CD4-positive, alpha-beta T cell (primary cell): ENCODE measurements at places on chromosomes 13 and 19. TPM values are rescaled to one million over a fixed set of nuclear protein-coding genes. Genes with fewer than 3 reads are reported as not detected.

DNA sequence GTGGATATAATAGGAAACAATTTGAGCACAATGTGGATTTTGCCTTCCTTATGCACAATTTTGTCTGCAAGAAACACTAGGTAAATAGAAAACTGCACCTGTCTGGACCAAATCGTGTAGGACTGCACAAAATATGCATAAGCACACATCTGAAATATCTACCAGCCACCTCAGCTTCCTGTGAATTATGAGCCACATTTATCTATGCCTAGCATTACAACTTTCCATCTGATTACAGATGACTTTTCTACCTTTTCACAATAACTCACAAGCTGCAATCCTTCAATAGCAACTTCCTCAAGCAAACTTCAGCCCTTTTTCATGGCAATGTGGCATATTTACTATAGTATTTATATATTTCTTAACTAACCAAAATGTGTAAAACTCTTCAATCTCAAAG is 5.7 kb upstream of the RFX2 start:
- no peak for DNase-seq

DNA sequence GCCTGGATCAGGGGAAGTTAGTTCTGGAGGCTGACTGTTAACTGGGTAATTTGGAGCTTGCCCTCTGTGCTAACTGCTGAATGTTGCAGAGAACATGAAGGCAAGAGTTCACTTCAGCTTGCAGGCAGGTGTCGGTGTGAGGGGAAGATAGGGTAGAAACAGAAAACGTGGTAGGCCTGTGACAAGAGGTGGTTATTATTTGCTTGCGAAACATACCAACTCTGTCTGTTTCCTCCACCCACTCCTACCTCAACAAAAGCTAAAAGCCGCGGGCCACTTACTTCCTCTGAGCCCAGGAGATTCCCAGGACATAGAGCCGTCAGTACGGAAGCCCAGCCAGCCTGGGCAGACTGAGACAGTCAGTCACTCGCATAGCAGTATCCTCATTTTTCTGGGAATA is 119.2 kb upstream of the ABCC4 start:
- DNase-seq = no peak

Gene KLK15
- total RNA-seq = not detected

DNA sequence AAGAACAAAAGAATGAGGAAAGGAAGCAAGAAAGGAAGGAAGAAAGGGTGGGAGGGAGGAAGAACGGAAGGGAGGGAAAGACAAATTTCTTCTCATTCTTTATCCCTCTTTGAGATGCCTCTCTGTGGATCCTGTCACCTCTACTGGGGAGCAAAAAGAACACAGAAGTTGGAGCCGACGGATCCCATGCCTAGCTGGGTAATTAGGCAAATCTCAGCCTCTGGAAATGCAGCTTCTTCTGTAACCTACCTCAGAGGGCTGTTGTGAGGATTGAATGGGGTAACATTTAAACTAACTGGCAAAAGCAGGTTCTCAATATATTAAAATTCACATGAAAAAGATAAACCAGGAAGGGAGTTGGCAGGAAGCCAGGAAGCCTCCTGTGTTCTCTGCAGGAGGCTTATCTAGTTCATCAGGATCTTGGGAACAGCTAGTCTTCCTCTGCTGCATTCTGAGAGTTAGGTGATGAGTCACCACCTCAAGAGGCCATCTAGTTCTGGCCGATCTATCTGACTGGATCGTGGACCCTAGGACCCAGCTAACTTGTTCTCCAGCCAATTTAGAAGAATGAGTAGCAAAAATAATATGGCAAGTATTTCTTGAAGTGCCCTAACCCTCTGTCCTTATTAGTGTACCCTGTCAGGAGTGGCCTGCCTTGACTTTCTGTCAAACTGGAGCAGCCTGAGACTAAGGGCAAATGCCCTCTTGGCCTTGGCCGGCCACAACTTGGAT is 15.2 kb upstream of the CPB2 start:
- DNase-seq = no peak

DNA sequence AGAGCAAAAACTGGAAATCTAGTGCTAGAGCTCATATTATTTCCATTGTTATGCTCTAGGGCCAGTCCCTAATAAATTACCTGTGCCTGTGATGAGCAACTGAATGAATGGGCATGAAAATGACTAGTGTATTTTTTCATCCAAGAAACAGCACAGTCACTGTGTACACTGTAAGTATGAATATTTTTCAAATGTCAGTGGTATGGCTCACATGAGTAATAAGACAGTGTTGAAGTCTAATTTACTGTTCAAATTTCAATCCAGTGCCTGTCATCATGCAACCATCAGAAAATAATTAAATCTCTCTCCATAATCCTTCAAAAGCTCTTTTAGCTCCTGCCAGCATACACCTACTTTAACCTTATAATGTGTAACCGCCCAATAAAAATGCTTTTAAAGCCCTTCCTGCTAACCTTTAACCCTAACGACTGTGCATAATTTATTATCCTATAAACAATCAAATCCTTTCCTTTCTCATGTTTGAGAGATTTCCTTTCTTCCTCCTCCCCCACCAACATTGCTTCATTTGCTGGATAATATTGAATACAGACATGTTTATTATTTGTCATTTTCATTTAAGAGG is 378.3 kb downstream of the GPC5 start:
- no peak for DNase-seq

Gene MATK
- 9.1 TPM for total RNA-seq

GRCh38 chr13:39373145-39373544 is 229.8 kb downstream of the LHFPL6 start:
- no peak for DNase-seq

DNA sequence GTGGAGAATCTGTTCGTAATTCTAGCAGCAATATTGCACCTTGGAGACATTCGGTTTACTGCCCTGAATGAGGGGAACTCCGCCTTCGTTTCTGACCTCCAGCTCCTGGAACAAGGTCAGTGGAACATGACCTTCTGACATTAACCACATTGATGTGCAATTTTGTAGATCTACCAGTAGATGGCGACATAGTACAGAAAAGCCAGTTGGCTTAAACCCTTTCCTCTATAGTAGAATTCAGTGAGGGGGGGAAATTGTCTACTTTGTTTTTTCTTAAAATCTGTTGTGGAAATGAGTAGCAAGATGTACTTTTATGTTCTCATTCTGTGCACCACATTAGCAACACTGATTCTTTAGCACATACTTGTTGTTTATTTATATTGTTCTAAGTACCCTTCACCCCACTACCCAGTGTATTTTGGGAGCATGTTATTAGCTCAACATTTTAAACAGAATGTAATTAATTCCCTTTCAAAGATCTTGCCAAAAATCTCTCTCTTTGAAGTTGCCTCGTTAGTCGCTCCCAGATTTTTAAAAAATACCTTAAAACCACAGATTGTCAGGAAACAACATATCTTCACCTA is 332.2 kb downstream of the MYO16 start:
- DNase-seq = no peak

Gene LYPD3
- 37.3 TPM for total RNA-seq

Gene CEACAM1
- total RNA-seq = 2.0 TPM

Gene CCDC169
- total RNA-seq = not detected

- no peak for DNase-seq
Observed at GRCh38 chr19:40506099-40506498, 39.3 kb downstream of the SPTBN4 start.

DNA sequence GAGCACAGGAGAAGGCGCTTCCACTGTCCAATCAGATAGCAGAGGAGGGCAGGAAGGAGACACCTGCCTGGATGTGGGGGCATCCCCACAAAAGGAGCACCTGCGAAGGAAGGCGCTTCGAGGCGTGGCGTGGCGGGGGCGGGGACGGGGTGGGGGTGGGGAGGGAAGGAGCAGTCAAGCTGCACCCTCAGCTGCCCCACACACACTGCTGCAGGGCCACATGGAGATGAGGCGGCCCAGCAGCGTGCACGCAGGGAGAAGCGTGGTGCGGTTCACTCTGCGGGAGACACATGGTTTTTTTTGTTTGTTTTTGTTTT is 21.4 kb downstream of the ANKRD27 start:
- DNase-seq = no peak

GRCh38 chr19:19009951-19010350 is 23.4 kb downstream of the SUGP2 start:
- no peak for DNase-seq

GRCh38 chr19:7333198-7334118 is 15.3 kb upstream of the ARHGEF18 start:
- DNase-seq = no peak

DNA sequence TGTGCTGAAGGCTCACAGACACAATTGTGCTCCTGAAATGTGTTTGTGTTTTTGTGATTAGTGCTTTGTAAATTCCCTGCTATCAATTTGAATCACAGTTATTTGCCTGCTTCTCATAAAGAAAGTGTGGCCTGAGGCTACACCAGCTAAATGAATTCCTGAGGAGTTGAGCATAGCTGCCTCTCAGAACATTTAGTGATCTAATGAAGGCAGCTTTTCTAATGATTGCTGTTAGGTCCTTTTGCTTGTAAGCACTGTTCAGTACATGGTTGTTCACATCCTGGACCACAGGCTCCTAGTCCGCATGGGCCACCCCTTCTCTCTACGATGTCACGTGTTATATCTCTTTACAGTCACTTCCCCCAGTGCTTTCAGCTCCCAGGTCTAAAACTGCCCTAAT is 238.2 kb downstream of the B3GLCT start:
- no peak for DNase-seq

Gene TEKTIP1
- total RNA-seq = 6.0 TPM
